Activated CD4-positive, CD25-positive, alpha-beta regulatory T cell (primary cell): ENCODE measurements at places on chromosomes 11 and 22.

- no peak for DNase-seq
Observed at GRCh38 chr11:100205926-100206325, 481.2 kb upstream of the ARHGAP42 start.

GRCh38 chr11:128399251-128400121, 187.9 kb downstream of the ETS1 start:
- DNase-seq: no peak

- no peak for DNase-seq
Observed at GRCh38 chr22:28044546-28045173, 125.6 kb upstream of the PITPNB start.

DNA sequence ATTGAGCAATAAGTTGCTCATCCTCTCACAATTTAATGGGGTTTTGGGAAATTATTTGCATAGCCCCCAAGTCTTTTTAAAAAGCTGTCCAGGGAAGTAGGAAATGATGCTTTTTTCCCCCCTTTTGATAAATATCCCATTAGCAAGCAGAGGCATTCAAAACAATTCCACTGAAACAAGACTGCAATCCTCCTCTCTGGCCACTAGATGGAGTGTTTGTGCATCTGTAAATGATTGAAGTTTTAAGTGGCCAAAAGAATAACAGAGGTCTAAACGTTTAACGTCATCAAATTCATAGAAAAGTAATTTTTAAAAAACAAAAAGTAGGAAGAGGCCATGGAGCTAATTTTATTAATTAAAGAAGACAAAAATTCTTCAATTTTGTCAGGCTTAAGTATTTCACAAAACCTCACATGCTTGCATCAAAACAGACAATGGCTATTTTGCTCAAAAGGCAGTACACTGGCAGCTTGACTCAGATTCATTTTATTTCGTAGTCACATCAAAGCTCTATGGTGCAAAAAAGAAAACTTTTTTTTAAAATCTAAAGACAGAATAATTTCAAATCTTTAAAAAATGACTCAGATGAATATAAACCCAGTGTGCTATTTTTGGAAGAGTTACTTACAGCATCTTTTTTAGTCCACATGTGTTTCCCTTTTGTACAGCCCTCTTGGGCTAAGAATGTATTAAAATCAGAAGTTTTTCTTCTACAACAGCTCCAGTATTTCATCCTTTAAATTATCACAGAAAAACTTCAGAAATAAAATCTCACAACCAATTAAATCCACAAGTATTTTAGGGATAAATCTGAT, 17.8 kb downstream of the CHORDC1 start:
- DNase-seq: no peak

GRCh38 chr22:46367707-46368191, 32.2 kb downstream of the TRMU start:
- peak; percentile 25 for DNase-seq

DNA sequence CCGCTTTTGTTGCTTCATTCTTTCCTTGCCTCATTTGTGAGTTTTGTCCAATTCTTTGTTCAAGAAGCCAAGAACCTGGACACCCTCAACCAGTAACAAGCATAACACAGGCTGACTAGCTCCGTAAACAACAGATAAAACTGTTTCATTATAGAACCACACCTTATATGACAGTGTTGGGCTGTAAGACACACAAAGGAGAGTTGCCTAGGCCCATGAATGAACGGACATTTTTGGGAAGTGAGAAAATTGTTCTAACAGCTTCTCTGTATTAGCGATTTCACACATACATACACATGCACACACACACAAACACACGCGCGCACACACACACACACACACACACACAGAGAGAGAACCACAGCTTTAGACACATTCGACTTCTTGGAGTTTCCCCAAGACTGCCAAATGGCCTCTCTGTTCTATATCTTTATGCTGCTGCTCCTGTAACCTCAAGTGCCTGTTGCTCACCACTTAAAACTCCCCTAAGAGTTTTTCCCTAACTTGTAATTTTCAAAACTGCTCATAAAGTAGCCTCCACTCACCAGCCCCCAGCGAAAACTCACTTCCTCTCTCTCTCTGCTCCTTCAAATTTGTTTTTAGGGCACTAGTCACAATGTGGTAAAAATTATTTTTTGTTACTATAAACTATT, 35.9 kb downstream of the CTSC start:
- DNase-seq: no peak

DNA sequence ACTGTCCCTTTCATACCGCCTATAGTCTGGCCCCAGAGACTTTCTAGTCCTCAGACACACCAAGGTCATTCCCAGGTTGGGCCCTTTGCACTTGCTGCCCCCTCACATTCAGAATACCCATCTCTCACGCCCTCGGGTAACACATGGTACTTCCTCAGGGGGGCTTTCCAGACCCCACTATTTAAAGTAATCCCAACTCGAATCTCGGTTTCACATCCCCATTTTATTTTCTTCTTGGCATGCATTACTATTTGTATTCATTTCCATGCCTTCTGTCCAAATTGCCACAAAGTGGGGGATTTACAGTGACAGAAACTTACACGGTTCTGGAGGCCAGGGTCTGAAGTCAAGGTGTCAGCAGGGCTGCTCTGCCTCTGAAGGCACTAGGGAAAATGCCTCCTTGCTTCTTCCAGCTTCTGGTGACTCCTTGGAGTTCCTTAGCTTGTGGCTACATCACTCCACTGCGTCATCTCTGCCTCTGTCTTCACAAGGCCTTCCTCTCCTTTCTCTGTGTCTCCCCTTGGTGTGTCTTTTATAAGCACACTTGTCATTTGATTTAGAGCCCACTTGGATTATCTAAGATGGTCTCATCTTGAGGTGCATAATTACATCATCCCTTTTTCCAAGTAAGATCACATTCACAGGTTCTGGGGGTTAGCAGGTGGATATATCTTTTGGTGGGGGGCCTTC, 15.1 kb downstream of the RCN1 start:
- DNase-seq: no peak

GRCh38 chr11:131875611-131876010, 505.2 kb downstream of the NTM start:
- no peak for DNase-seq

- DNase-seq: no peak
Observed at GRCh38 chr11:36281850-36282249, 7.4 kb downstream of the COMMD9 start.

DNA sequence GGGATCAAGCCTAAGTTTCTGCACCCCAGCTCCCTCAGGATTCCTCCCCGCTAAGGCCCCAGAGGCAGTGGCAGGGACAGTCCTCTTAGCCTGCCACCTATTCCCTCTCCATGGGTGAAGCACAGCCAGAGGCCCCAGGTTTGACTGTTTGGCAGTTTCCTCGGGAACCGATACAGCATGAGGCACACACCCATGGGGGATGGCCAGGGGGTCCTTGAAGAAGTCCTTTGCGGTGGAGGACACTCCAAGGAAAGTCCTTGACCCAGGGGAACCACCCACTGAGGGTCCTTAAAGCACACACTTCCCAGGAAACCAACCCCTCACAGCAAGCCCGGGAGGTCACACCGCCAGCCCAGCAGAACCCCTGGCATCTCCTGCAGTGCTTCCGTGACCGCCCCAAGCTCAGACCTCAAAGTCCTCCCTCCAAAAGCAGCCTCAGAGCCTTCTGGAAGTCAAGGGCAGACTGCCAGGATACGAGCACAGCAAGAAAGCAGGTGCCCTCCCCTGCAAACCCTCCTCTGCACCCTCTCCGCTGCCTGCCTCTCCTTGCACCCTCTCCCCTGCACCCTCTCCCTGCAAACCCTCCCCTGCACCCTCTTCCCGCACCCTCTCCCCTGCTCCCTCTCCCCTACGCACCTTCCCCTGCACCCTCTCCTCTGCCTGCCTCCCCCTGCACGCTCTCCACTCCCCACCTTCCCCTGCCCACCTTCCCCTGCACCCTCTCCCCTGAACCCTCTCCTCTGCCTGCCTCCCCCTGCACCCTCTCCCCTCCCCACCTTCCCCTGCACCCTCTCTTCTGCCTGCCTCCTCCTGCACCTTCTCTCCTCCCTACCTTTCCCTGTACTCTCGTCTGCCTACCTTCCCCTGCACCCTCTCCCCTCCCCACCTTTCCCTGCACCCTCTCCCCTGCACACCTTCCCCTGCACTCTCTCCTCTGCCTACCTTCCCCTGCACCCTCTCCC, 1.4 kb downstream of the SIGIRR start:
- DNase-seq: no peak

DNA sequence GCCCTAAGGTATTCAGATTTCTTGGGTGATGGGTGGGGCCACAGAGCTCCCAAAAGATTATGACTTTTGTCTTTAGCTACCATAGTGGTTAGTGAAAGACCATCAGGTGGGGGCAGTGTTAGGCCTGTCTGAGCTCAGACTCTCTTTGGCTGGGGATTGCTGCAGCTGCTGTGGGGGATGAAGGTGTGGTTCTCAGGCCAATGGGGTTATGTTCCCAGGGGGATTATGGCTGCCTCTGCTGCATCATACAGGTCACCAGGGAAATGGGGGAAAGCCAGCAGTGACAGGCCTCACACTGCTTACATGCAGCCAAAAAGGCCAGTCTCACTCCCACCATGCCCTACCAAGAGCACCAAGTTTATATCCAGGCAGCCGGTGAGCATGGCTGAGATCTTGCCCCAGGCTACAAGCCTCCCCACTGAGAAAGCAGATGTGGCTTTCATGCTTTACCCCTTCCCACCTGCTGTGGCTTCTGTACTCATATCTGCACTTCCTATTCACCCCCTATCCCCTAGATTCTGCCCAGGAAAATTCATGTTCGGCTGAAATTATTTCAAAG, 24.8 kb downstream of the CNTF start:
- DNase-seq: no peak

DNA sequence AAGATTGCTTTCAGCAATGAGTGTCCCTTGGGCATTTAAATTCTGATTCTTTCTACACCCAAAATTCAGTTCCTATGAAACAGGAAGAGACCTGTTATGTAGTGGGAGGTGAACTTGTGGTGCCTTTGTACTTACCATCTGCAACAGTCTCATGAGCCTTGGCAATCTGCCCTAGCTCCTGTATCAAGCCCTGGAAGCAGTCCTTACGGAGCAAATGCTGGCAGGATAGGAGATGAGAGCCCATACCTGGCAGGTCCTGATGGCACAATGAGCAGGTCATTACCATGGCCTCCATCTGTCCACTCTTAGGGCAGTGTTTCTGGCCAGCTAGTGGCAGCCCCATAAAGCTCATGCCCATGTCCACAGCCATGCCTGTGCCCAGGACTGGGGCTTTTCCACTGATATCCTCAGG, 10.8 kb downstream of the TRIM66 start:
- DNase-seq: no peak

GRCh38 chr11:34610324-34611041, 10.4 kb upstream of the EHF start:
- no peak for DNase-seq

- no peak for DNase-seq
Observed at GRCh38 chr11:65712633-65713076, 603 bp downstream of the KAT5 start.

- no peak for DNase-seq
Observed at GRCh38 chr11:31218847-31219246, 150.7 kb downstream of the DCDC1 start.

- no peak for DNase-seq
Observed at GRCh38 chr11:126599217-126599897, 243.9 kb downstream of the ST3GAL4 start.

DNA sequence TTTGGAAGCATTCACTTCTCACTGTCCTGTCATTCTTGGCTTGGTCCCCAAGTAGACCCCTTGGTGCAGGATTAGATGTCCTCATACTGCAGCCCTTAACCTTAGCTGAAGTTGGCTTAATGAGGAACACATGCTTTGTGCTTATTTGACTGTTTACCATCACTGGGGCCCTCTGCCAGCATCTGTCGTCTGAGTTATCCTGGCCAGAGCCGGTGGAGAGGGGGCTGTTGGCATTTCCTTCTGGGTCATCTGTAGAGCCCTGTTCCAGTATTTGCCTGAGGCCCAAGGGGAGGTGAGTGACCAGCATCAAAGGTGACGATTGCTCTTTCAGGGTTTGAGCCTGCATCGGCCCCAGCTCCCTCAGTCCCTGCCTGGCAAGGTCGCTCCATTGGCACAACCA, 126.4 kb upstream of the RASSF10 start:
- DNase-seq: no peak

DNA sequence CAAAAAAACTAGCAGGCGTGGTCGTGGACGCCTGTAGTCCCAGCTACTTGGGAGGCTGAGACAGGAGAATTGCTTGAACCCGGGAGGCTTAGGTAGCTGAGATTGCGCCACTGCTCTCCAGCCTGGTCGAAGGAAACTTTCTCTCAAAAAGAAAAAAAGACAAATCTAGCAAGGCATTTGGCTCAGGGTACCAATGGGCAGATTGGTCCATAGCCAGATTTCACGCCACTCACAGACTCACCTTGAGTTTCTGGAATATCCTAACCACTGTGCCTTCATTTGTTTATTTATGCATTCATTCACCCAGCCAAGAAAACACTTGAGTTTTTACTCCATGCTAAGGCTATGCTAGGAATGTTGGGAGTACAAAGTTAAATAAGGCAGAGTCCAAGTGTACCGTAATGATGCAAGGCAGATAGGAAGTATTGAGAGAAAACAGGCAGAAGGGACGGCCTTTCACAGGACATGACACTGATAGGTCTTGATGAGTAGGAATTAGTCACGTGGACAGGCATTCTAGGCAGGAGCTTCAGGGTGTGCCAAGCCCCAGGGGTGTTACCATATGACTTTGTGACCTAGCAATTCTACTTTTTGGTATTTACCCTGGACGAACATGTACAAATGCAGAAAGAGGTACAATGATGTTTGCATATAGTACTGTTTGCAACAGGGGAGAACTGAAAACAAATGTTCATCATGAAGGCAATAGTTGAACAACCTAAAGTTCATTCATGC, 3.0 kb upstream of the PACSIN3 start:
- DNase-seq: no peak

- DNase-seq: no peak
Observed at GRCh38 chr11:62565100-62565802, 8.4 kb downstream of the EEF1G start.

DNA sequence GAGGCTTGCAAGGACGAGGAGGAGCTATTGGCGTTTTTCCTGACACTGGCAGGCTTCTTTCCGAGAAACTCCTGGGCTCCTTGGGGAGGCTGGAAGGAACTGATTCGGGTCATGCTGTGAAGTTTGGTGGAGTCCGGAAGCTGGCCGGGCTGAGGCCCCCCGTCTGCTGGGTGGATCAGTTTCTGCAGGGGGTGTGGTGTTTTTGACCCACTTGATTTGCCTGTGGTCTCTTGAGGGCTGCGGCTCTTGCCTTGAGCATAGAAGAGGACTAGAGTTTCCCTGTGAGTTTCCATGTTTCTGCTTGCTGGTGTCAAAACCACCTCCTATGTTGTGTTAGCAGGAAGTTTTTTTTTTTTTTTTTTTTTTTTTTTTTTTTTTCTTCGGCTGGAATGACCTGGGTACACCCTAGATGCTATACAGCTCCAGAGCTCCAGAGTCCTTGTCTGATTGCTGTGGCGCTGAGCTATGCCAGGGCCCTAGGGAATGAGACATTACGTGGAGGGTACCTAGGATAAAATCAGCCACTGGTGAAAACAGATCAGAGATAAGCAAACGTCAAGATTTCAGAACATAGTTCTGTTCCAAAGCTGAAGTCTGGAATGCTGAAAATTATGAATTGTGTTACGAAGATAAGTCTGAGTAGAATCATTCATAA, 728 bp downstream of the TBC1D22A start:
- no peak for DNase-seq
